Suppressor macrophage treated with lipopolysaccharide for 4 hours (primary cell): ENCODE measurements at places on chromosomes 11 and 22.

DNA sequence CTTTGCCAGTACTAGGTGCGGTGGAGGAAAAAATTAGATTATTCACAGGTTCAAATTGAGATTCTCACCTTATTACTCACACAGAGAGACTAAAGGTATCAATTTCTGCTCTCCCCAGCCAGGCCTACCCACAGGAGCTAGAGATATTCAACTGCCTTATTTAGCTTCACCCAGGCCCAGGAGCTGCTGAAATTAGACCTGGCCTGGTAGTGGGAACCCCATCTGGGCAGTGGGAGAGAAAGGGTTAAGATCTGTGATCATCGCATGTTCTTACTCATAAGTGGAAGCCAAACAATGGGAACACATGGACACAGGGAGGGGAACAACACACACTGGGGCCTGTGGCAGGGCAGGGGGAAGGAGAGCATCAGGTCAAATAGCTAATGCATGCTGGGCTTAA is 20.9 kb upstream of the MICAL2 start:
- DNase-seq: no peak

- DNase-seq: no peak
These were observed 359.0 kb downstream of the LARGE1 start for GRCh38 chr22:33561149-33561807.

DNA sequence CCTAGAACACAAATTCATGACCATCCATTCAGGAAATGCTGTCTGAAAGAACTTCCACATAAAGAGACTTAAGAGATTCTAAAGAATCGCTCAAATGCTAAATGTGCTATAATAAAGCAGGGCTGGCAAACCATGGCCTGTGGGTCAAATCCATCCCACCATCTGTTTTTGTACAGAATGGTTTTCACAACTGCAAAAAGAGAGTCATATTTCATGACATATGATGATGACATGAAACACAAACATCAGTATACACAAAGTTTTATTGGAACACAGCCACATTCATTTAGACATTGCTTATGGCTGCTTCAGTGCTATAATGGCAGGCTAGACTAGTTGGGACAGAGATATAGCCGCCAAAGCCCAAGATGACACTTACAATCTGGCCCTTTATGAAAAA is 85.1 kb downstream of the RRAS2 start:
- DNase-seq: no peak

GRCh38 chr11:7532405-7533145 is 18.8 kb downstream of the PPFIBP2 start:
- no peak for DNase-seq

- DNase-seq: peak; percentile 77
These were observed 92.5 kb downstream of the SIK3 start for GRCh38 chr11:117005758-117006157.

GRCh38 chr11:30821438-30821965 is 235.3 kb upstream of the MPPED2 start:
- no peak for DNase-seq

GRCh38 chr22:48705917-48706605 is 1121.6 kb downstream of the BRD1 start:
- no peak for DNase-seq

DNA sequence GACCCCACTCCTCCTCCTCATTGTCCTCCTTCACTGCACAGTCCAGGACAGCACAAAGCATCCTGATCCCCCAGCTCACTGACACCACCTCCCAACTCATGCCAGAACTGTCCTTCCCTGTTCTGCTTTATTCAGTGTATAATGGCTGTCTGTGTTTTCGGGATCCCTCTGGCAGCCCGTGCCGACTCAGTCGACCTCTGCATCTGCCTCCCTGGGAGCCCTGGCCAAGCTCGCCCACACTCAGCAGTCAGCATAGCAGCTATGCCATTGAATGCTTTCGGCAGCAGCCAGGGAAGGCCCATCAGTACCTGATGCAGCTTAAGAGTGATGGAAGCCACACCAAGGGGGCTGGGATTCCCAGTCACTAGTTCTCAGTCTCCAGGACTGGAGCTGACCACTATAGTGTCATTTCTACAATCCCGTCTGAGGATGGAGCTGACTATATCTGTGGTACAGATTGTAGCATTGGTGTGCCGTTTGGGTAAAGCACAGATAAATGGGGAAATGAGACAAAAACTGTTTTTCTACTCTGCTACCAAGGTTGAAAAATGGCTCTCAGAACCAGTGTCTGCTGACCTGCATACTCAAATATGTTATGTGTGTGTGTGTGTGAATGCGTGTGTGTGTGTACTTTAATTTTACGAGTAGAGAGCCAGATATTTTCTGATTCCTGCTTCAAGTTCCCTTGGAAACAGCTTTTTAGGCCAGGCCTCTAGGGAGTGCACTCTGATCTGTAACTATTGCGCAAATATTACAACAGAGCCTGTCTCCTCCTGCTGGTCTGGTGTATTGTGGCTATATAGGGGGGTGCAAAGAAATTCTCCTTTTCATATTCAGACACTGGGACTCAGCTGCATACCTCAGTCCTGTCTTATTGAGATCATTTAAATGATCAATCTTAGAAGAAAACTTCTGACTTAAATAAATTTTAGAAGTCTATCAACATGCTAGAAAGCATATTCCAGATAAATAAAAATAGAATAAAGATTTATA is 78.8 kb upstream of the TOP3B start:
- DNase-seq: peak; percentile 53

- no peak for DNase-seq
These were observed 176.3 kb upstream of the MTNR1B start for GRCh38 chr11:92793189-92793588.

DNA sequence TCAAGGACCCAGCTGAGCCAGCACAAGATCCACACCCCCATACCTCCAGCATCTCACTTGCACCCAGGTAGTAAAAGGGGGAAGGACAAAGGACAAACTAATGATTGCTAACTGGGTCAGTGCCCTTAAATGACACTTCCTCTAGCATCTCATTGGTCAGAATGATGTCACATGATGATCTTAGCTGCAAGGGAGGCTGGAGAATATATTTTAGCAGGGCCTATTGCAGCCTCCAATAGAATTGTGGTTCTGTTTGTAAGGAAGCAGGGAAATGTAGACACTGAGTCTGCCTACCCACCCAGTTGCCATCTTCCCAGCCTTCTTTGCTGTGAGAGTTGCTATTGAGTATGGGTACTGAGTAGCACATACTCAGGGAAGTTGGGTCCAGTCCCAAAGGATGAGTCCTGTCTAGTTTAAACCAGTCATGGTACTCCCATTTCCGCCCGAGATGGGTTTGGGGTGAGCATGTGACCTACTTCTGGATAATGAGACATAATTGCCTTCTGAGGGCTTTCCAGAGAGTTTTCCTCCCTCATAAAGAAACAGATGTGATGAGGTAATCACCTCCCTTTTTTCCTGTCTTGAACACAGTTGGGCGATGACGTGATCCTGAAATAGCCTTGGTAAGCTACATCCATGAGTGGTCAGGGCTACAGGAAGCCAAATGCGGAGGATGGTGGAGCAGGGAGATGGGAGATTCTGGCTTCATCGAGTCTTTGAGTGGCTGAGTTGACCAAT is 5.5 kb upstream of the DNAL4 start:
- DNase-seq: no peak

DNA sequence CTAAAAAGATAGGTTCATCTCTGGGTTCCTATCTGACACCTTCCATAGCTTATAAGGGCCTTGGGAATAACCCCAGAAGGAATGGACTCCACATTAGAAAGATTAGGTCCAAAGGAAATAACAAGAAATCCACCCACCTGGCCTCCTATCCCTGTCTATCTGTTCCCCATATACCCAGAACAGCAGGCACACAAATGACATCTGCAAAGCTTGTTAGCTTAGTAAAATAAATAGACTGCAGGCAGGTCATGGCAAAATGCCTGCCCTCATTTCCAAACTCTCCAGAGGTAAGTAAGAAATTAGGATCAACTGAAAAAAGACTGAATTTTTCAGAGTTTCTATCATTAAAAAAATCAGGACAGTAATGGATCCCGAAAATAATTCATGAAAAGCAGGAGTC is 489.5 kb downstream of the DLG2 start:
- DNase-seq: no peak

DNA sequence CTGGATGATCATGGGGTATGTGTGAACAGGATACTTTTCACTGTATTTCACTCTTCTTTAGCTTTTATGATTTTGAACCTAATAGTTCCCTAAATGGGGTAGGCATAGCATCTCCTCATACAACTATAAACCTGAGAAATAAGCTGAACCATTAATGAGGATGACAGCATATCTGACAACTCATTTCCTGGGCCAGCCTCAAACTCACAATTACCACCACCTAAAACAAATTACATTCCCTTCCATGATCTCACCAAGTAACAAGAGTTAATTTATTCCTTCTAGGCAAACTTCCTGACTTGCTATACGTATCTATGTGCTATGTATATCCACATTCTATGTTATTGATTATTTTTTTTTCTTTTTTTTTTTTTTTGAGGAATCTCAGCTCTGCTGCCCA is 23.0 kb downstream of the SIK3 start:
- DNase-seq: no peak

DNA sequence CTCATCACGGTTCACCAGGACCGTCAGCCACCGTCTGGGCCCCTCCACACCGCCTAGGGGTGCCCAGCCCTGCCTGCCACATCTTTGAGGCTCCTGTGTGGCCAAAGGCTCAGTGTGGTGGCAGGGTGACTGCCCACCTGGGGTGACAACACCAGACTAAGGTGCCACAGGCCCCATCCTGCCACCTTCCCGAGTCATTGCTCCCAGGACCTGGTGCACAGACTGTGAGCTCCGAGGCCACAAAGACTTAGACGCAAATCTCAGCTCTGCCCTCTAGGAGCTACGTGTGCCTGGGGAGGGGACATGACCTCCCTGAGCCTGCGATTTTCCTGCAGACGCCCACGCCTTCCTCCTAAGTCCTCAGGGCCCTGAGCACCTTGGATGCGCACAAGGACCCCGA is 36.5 kb downstream of the KIAA0930 start:
- no peak for DNase-seq

DNA sequence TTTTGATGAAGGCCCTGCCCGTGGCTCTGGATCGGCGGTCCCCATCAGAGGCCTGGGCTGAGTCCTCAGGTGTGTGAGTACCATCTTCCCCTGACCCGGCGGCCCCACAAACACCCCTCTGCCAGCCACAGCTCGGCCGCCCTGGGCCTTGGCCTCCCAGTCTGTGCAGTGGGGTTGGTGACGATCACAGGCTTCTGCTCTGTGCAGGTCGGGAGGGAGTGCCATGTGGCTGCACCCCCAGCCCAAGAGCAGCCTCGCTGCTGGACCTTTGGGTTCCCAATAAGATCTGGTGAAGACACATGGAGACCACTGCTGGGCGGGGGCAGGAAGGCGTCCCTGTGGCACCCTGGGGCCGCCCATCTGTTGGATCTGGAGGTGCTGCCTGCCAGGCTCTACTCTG is 47.1 kb upstream of the PPARA start:
- no peak for DNase-seq

DNA sequence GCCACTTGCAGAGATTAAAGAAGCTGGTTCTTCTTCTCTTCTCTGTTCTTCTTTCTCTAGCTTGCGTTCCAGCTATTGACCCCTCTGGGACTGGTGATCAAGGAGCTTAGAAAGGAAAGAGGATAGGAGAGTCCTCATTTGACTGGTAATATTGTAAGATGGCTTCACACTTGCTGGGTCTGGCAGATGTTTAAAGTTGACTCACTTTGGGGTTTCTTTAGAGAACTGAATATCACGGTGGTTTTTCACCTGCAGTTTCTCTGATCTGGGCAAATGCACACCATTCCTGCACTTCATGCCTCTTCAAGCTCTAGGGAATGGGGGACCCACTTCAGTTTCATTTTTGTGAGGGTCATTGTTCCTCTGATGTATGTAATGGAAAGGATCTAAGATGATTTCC is 41.8 kb upstream of the DEUP1 start:
- no peak for DNase-seq

DNA sequence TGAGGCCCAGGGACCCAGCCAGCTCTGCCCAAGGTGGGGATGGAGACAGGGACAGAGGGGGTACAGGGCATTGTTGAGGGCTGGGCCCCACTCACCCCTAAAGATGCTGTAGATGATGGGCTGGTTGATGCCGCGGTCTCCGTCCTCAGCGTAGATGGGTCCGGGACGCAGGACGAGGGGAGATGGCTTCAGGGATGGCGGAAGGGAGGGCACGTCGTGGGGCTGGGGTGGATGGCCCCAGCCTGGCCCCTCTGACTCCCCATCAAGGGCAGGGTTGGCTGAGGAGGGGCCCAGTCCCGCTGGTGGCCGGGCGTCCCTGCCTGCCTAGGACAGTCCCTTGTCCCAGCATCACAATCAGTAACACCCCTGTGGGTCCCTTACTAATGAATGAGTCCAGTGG is 4.5 kb upstream of the IRF7 start:
- DNase-seq: no peak

GRCh38 chr11:8765294-8765693 is 82.7 kb downstream of the RPL27A start:
- no peak for DNase-seq

DNA sequence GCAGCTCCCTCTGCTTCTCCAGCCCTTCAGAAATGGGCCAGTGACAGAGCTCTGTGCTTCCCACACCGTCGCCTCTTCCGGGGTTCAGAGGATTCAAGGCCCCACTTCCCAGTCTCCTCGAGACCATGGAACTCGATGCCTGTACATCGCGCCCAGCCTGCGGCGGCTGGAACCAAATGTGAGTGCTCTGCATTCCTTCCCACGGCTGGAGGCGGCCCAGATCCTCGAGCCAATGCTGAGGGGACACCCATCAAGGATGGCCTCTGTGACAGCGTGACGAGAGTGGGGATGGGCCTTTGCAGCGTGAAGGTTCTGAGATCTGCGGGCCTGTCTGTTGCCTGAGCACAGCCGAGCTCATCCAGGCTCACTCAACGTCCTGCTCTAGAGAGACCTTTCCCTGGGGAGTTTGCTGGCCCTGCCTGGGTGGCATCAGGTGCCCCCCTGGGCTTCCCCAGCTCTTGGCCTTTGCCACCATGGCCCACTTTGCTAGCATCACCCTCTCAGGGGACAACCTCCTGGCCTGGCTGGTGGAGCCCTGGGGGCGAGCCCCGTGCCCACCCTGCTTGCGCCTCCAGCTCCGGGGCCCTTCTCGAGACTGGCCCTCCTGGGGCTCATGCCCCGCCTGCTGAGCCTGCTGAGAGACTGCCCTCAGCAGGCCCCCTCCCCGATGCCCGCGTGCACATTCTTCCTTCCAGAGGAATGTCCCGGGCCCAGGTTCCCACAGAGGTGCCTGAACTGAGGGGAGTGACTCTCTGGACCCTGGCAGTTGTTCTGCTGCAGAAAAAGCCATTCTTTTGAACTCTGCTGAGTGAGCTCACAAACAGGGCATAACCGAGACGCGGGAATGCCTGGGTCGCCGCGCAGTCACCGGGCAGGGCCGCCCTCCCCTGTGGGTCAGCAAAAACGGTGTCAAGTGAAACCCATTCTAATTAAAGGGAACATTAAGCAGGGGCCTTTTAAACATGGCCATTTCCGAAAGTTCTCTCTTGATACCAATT is 7.3 kb upstream of the MYEOV start:
- DNase-seq: no peak

DNA sequence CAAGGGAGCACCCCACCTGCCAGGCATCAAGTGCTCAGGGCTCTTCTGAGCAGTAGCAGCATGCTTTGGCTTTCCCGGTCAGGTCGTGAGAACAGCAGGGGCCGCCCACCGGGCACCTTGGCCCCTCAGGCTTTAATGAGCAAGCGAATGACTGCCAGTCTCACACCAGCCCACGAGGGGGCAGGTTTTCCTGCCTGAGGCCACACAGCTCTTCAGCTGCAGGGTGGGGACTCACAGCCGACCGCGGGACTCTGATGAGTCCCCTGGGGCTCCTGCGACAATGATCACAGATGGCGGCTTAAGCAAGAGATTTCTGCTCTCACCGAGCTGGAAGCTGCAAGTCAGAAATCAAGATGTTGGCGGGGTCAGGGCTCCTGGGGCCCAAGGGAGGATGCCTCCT is 14.3 kb upstream of the FGF19 start:
- DNase-seq: no peak
